ENCODE measurements at places on chromosomes 13 and 19. TPM values are rescaled to one million over a fixed set of nuclear protein-coding genes. Genes with fewer than 3 reads are reported as not detected.

- no peak for DNase-seq
These were observed 48.3 kb downstream of the CD320 start for GRCh38 chr19:8259922-8260247.

DNA sequence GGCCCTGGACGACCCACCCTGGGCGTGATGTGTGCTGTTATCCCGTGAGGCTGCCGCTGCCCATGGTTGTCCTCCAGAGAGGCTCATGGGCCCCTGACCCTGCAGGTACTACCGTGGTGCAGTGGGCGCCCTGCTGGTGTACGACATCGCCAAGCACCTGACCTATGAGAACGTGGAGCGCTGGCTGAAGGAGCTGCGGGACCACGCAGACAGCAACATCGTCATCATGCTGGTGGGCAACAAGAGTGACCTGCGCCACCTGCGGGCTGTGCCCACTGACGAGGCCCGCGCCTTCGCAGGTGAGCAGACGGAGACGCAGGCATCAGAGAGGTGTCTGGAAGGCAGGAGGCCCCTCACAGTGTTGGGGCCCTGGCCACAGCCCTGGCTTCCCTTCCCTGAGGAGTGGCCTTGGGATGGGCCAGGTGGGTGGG, 11.1 kb upstream of the MARCHF2 start:
- DNase-seq: no peak

GRCh38 chr13:100534911-100535310, 53.7 kb downstream of the GGACT start:
- no peak for DNase-seq

- no peak for DNase-seq
These were observed 46.6 kb downstream of the GARRE1 start for GRCh38 chr19:34300962-34301361.

GRCh38 chr19:40724855-40725254, 7.9 kb downstream of the ITPKC start:
- no peak for DNase-seq

GRCh38 chr19:45147835-45148676, 12.7 kb downstream of the NKPD1 start:
- DNase-seq: no peak

DNA sequence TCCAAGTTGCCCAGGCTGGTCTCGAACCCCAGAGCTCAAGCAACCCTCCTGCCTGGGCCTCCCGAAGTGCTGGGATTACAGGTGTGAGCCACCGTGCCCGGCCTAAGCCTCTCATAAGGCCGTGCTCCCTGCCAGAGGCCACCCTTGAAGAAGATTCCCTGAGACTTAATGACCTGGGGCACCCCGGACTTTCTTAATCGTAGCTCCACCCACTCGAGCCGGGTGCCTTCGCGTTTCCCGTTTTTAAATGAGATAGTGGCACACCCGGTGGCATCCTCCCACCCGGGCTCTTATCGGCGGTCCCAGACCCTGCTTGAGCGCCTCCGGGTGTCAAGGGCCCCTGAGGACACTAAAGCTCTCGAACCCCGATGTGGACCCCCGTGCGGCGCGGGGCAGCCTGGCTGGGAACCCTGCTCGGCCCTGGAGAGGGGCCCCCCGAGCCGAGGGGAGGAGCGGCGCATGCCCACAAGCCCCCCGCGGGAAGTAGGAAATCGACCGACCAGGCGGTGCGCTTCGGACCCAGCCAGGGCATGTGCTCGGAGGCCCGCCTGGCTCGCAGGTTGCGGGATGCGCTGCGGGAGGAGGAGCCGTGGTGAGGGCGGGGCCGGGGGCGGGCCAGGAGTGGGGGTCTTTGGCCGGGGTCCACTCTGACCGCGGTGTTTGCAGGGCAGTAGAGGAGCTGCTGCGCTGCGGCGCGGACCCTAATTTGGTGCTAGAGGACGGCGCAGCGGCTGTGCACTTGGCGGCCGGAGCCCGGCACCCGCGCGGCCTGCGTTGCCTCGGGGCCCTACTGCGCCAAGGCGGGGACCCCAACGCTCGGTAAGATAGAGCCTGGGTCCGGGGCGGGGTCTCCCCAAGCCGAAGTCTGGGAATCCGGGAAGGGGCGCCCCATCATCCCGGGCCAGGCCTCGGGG, at the start of gene ANKLE1:
Gene ANKLE1 (plus strand): TSS at position 511 of the 914 bp plus-strand sequence. CDS start 20 bp downstream, at position 531.
- DNase-seq: peak; percentile 51

- no peak for DNase-seq
These were observed 525.8 kb downstream of the MYO16 start for GRCh38 chr13:109154966-109155761.

GRCh38 chr13:70849222-70849621, 741.0 kb upstream of the KLHL1 start:
- DNase-seq: no peak

GRCh38 chr13:71871176-71871754, 4.3 kb upstream of the DACH1 start:
- no peak for DNase-seq

GRCh38 chr19:40721936-40722661, 5.2 kb downstream of the ITPKC start:
- DNase-seq: no peak

GRCh38 chr13:37195621-37196020, 90.2 kb upstream of the CSNK1A1L start:
- DNase-seq: no peak

DNA sequence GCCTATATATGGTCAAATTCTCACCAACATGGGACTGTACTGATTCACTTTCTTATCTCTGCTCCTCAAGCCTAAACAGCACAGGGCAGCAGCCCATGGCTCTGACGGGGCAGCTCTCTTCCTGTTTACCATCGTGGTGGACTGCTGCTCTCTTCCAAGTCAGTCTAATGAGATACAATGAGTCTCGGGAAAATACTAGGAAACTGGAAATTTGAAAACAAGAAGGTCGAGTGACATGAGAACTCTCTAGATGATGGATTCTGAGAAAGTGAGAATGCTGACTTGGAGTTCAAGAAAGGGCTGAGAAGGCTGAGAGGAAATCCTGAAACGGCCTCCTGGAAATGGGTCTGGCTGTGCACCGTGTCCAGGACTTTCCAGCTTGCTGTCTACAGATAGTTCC, 122.8 kb upstream of the ARGLU1 start:
- DNase-seq: no peak

GRCh38 chr13:19055611-19056010, 126.0 kb downstream of the TUBA3C start:
- DNase-seq: no peak

DNA sequence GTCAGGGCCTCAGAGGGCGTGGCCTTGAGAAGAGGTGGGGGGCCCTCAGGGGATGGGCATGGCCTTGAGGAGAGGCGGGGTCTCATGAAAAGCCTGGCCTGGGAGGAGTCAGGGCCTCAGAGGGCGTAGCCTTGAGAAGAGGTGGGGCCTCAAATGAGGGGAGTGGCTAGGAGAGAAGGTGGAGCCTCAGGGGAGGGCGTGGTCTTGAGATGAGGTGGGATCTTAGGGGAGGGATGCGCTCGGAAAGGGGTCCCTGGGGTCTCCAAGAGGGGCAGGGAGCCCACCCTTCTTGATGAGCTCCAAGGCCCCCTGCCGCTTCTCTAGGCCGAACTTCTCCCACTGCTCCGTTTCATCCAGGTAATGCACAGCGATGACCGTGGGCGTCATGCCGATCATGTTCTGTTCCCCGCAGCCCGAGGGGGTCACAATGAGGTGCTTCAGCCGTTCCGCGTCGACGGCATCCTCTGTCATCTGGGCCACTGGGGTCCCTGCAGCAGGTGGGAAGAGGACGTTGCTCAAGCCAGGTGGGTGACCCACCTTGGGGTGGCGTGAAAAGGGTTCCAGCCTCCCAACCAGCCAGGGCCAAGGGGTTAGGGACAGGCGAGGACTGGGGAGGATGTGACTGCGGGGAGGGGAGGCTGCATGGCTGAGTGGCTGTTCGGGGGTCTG, 24.3 kb upstream of the TNFSF14 start:
- no peak for DNase-seq

- DNase-seq: peak; percentile 58
These were observed 938 bp downstream of the JSRP1 start for GRCh38 chr19:2255112-2255845.

DNA sequence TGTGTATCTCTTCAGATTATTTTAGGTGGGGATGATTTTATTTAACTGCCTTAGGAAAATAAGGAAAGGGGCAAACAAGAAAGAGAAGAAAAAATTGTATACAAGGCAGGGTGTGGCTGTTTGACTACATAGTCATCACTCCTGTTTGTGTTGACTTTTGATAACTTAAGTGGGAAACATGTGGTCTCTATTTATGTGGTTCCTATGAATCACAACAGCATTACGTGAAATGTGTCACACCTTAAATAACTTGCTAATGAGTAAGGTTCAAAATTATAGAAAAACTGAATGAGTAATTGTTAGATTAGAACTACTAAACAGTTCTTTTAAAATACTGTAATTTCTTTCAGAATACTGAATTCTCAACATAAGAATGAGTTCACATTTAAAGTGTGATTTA, 69.3 kb downstream of the LMO7 start:
- DNase-seq: no peak

- DNase-seq: no peak
These were observed 1.7 kb downstream of the TGFBR3L start for GRCh38 chr19:7916103-7916954.

DNA sequence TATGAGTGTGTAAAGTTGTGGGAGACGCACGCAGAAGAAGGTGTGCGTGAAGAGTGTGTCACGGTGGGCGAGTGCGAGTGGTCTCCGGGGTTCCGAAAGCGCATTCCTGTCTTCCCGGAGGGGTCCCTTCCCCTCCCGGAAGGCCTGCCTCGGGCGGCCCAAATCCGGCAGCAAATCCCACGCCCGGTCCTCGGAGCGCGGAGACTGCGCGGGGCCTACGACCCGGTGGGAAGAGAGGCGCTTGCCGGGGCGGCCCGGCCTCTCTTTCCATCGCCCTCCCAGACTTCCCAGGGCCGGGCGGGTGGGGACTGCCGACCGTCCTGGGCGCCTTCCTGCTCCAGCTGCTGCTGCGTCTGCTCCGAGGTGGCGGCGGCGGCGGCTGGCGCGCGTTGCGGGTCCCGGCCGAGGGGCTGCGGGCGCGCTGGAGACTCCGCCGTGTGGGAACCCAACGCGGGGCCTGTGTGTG, 2.1 kb downstream of the ZIC5 start:
- no peak for DNase-seq

DNA sequence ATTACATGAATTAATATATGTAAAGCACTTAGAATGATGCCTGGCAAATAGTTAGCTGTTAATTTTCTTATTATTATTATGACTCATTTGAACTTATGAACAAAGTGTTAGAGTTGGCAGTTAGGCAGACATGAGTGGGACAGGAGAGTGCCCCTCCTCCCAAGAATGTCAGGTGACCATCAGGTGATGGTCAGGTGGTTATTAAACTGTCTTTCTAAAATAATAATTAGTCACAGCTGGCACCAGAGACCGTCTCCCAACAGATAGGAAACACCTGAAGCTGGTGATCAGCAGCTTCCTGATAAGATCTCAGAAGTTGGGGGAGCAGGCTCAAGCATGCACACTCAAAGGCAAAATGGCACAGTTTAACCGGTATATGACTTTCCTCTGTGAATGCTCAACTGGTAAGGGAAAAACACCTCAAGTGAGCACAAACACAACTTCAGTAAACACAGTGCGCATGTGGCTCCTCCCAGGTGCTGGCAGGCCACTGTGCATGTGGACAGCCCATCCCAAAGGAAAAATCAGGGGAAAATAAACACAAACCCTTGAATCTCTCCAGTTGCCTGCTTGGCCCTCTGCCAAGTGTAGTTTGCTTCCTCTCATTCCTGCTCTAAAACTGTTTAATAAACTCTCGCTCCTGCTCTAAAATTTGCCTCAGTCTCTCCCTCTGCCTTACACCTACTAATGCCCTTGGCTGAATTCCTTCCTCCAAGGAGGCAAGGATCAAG, 54.0 kb downstream of the FLT1 start:
- DNase-seq: no peak

DNA sequence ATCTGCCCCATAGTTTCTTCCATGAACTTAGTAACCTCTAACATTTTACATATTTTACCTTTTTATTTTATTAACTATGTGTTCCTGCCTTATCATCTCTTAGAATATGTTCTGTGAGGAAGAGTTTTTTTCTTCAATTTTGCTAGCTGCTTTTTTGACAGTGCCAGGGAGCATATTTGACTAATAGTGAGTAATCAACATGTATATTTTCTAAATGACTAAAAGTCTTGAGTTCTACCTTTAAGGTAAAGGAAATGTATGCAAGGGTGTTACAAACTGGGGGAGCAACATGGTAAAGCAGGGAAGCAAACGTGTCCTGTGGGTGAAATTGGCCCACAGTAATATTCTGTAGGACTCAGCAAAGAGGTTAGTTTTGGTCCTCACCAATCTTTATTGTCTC, 165.5 kb downstream of the NBEA start:
- DNase-seq: no peak

DNA sequence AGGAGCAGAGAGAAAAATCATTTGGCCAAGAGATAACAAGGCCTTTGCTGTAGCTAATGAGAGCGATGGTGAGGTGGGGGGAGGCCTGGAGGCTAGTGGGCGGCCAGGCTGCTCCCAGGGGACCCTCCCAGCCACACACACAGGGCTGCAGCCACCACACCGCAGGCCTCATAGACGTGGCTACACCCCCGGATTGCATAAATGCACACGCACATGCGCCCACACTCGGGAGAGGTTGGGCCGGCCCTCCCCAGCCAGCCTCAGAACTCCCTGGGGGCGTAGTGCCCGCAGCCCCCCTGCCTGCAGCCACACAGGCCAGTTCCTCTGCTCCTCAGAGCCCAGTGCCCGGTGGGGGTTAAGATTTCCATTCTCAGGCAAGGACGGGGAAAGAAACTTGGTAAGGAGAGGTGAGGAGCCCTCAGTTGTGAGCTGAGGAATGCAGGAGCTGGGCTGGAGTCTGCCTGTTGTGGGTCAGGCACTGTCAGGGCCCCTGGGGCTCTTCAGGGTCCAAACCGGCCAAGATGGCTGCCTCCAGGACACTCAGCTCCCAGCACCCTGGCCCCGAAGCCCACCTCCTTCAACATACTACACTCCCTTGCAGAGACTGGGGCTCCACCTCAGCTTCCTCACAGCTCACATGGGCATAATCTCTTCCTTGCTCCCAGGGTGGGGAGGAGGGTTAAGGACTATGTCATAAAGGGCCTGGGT, 8.0 kb downstream of the PTH2 start:
- DNase-seq: no peak

GRCh38 chr19:53530622-53531021, 7.3 kb upstream of the ZNF331 start:
- DNase-seq: no peak

- DNase-seq: no peak
These were observed 5.7 kb downstream of the FPR3 start for GRCh38 chr19:51800473-51801244.

SIGLEC14 gene
- 0.21 TPM for total RNA-seq

FCGBP gene
- 17.0 TPM for total RNA-seq

ZNF880 gene
- total RNA-seq: 27.4 TPM

SLC17A7 gene
- total RNA-seq: 1.4 TPM

CYP2A7 gene
- not detected for total RNA-seq

RB1 gene
- 55.8 TPM for total RNA-seq

SMAD9 gene
- total RNA-seq: 19.5 TPM
